ENCODE measurements at places on chromosomes 11 and 22.

- DNase-seq, result no peak
These were observed 114.3 kb downstream of the CD44 start for GRCh38 chr11:35253237-35253636.

DNA sequence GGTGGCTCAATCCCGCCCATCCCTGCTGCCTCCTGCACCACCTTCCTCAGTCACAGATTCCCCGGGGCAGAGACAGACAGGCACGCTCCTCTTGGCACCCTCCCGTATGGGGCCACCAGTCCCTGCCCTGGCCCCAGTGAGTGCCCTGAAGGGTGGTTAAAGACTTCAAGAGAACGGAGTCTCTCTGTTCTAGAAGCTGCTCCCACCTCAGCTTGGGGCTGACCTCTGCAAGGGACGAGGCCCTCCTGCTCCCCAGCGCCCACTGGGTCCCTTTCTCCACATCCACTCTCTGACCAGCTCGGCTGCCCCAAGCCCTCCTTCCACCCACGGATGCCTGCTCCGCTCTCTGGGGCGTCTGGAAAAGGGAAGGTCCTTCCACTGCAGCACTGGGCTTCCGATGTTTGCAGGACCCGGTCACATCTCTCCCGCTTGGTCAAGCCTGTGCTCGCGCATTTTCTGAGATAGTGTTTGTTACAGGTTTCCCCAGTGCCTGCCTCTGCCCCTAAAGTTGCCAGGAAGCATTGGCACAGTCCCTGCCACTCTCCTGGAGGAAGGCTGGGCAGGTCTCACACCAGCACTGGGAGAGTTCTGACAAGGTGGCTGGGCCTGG is 1487.9 kb downstream of the TBC1D22A start:
- DNase-seq, result no peak

DNA sequence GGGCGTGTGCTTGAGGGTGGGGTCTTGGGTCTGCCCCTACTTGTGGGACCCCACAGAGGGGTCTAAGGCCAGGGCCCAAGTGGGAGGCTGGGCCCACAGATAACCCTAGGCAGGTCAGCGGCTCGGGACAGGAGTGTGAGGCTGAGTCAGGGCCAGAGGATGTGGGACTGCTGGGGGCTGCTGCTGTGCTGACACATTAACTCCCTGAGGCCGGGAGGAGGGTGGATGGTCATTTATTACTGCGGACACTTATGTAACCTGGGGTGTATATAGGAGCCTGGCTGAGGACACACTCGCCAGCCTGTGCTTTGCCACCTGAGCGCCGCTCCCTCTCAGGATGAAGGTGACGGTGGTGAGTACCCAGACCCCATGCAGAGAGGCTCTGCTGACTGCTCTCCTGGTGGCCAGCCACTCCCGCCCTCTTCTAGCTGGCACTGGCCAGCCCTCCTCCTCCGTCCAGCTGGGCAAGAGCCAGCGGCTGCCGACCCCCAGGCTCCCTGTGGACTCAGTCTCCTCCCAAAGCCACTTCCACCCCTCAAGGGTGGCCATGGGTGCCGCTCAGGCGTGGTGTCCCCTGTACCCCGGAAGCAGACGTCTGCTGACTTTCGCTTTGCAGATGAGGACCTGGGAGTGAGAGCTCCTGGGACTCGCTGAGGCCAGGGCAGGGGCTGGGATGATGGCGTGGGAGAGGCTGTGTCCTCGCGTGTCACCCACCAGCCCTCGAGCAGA is at the start of gene MIOX:
Gene MIOX (plus strand): TSS at position 299 of the 729 bp plus-strand sequence. CDS start 39 bp downstream, at position 338.
- DNase-seq, result no peak

GRCh38 chr11:100790073-100790472 is 103.0 kb downstream of the ARHGAP42 start:
- no peak for DNase-seq

- DNase-seq, result no peak
These were observed 405.7 kb downstream of the BUD13 start for GRCh38 chr11:116366980-116367645.

GRCh38 chr11:40027720-40028119 is 1431.7 kb downstream of the LRRC4C start:
- DNase-seq, result no peak

DNA sequence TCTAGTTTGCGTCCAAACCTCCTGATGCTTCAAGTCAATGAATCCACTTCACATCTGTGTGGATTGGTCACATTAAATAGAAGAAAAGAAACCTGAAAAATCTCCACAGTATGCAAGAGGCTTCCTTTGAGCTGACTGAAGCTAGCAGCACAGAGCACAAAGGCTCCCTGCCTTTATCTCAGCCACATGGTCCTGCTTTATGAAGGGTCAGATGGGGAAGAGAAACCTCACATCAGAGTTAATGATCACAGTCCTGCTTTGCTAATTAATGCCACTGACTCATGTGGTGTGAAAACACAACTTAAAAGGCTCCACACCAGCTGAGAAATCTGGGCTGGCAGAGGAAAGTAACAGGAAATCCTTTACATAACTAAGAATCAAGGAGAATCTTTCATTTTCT is 1291.0 kb downstream of the LRRC4C start:
- DNase-seq, result no peak

- DNase-seq, result no peak
These were observed 3.3 kb downstream of the DRAP1 start for GRCh38 chr11:65922565-65922964.

GRCh38 chr11:85699957-85700741 is 14.2 kb upstream of the CCDC89 start:
- DNase-seq, result no peak

DNA sequence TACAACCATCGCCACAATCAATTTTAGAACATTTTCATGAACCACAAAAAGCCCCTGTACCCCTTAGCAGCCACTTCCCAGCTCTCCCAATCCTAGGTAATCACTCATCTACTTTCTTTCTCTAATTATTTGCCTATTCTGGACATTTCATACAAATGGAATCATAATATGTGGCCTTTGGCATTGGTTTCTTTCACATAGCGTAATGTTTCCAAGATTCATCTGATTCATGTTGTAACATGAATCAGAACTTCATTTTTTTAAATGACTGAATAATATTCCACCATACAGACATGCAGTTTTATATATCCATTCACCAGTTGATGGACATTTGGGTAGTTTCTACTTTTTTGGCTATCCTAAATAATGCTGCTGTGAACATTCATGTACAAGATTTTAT is 56.2 kb upstream of the RCN1 start:
- no peak for DNase-seq

GRCh38 chr11:94791216-94791889 is 23.2 kb downstream of the AMOTL1 start:
- no peak for DNase-seq

DNA sequence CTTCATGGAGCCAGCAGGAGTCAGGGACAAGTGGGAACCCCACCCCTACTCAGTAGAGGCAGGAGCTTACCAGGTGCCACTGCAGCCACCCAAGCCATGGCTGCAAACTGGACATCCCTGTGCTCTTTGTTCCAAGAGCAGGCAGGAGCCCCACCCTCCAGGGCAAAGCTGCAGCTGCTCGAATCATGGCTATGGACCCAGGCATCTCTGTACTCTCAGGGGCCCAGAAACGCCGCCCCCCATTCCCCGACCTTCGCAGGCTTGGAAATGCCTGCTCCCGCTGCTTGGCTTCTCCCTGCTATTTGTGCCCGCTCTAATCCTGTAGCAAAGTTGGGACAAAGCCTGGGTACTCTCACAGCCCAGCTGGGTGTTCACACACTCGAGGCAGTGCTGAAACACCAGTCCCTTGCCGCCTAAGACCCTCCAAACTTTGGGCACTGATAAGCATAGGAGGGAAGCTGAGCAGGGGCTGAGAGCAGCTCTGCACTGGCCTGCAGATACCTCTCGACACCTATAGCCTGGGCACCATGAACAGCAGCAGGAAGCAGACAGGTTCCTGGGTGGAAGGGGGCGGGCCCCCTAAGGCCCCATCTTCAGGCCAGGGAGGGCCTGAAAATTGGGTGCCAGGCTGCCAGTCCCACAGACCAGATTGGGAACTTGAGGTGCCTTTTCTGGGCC is 402.4 kb downstream of the LRRC4C start:
- no peak for DNase-seq

DNA sequence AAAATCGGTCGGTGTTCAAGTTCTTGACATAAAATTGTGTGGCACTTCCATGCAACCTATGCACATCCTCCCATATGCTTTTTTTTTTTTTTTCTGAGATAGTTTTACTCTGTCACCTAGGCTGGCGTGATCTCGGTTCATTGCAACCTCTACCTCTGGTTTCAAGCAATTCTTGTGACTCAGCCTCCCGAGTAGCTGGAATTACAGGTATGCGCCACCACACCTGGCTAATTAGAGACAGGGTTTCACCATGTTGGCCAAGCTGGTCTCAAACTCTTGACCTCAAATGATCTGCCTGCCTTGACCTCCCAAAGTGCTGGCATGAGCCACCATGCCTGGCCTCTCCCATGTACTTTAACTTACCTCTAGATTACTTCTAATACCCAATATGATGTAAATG is 15.0 kb downstream of the GLB1L3 start:
- no peak for DNase-seq

- no peak for DNase-seq
These were observed 181.5 kb downstream of the KIF18A start for GRCh38 chr11:27926486-27926885.

- no peak for DNase-seq
These were observed 1162.2 kb downstream of the BRD1 start for GRCh38 chr22:48665311-48665995.

DNA sequence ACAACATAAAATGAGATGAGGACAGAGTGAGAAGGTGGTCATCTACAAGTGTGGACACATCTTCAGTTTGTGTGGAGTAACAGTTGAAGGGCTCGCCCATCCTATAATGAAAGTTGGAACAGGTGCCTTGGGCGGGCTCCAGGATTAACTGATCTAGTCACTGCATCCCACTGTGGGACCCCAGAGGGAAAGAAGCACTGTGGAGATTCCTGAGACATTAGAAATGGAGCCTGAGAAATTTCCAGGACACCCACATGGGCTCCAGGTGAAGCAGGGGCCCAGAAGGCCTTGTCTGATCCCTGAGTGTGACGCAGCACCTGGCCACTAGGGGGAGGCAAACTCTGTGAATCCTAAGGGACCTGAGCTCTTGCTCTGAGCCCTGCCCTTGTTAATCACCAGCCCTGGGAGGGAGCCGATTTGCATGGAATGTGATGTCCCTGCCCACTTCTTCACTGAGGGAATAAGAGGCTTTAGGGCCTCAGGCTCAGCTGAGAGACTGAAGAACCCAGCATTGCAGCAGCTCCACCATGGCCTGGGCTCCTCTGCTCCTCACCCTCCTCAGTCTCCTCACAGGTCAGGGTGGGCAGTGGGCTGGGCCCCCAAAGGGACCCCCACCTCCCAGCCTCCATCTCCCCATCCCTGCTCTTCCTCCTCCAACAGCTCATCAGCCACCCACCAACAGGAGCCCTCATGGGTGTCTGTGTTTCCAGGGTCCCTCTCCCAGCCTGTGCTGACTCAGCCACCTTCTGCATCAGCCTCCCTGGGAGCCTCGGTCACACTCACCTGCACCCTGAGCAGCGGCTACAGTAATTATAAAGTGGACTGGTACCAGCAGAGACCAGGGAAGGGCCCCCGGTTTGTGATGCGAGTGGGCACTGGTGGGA is 98.4 kb downstream of the VPREB1 start:
- peak; percentile 50 for DNase-seq

DNA sequence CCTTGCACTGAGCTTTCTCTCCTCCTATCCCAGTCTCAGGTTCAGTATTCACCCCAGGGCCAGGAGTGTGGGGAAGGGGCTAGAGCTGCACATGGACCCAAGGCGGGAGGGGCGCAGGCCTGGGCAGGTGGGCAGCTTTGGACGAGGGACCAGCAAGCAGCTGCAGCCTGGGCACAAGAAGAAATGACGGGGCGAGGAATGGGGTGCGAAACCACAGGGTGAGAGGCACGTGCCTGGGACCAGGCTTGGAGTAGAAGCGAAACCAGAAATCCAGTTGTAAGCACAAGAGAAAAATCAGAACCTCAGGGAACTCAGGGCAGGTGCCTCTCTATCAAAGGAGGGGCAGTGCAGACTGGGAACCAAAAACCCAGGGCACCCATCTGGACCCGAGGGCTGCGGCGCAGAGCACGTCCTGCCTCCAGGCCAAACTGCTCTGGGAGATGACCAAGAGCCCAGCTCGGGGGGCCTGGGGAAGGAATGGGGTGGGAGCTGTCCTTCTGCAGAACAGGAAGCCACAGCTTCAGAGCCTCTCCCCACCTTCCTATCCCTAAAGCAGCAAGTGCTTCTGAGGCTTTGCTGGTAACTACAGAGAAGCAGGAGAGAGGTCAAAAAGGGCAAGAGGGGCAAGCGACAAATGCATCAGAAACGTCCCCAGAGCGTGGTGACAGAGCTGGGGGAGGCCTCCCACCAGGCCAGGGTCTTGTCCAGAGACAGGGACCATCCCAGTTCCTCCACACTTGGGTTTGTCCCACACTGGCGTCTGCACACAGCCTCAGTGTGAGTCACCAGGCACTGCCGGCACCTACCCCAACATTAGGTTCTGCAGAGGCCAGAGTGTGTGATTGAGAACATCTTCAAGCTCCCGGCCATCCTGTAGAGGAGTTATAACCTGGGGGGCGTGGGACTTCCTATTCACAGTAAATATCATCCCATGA is 18.3 kb upstream of the TMPRSS4 start:
- no peak for DNase-seq

DNA sequence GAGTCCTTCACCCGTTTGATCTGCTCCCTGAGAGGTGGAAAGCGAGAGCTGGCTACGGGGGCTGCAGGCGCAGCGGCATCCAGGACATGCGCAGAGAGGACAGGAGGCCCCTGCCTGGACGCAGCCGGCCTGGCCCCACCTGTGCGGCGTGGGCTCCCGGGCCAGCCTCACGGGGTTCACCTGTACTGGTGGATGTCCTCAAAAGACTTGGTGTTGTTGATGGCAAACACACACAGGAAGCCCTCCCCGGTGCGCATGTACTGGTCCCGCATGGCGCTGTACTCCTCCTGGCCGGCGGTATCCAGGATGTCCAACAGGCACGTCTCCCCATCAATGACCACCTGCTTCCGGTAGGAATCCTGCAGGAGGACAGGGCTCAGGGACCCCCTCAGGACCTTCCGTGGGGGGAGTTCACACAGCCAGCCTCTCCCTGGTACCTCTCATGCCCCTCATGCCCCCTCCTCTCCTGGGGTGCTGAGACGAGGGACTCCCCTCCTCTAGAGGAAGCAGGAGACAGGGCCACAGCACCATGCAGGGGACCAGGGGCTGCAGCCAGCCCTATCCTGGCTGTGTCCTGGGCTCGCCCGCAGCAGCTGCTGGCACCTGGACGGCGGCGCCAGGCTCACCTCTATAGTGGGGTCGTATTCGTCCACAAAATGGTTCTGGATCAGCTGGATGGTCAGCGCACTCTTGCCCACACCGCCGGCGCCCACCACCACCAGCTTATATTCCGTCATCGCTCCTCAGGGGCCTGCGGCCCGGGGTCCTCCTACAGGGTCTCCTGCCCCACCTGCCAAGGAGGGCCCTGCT is 1.6 kb downstream of the HRAS start:
- no peak for DNase-seq
